Foreskin fibroblast (primary cell): ENCODE measurements at places on chromosomes 7 and 10.

GRCh38 chr7:27240015-27240731 is 2.4 kb upstream of the EVX1 start:
- no peak for DNase-seq

- DNase-seq, result no peak
Observed at GRCh38 chr10:30542895-30543288, 86.7 kb downstream of the LYZL2 start.

DNA sequence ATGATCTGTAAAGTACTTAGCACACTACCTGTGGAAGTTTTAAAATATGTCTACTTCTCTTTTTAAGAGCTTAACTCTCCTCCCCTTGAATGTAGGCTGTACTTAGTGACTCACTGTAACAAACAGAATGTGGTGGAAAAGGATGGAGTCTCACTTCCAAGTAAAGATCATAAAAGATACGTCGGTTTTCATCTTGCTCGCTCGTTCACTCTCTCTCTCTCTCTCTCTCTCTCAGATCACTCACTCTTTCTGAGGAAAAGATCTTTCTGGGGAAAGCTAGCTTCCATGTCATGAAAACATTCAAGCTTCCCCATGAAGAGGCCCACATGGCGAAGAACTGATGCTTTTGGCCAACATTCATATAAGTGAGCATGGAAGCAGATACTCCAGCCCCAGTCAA is 5.5 kb downstream of the CHUK start:
- DNase-seq, result no peak

DNA sequence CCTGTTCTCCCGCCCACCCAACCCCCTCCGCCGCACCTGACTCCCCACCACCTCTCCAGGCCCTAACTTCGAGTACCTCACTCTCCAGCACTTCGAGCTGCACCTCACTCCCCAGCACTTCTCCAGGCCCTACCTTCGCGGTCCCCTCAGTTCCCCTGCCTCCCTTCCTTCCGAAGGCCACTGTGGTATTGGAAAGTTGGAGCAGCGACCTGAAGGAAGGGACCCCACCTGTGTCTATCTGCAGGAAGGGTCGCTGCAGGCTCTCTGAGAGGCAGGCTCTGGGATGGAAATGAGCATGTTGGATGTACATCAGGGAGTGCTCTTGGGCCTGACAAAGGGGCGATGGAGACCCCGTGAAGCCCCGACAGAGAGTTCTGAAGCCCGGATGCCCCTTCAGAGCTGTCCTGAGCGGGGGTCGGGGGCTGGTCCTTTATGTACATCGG is 122.2 kb downstream of the PRKAG2 start:
- no peak for DNase-seq

DNA sequence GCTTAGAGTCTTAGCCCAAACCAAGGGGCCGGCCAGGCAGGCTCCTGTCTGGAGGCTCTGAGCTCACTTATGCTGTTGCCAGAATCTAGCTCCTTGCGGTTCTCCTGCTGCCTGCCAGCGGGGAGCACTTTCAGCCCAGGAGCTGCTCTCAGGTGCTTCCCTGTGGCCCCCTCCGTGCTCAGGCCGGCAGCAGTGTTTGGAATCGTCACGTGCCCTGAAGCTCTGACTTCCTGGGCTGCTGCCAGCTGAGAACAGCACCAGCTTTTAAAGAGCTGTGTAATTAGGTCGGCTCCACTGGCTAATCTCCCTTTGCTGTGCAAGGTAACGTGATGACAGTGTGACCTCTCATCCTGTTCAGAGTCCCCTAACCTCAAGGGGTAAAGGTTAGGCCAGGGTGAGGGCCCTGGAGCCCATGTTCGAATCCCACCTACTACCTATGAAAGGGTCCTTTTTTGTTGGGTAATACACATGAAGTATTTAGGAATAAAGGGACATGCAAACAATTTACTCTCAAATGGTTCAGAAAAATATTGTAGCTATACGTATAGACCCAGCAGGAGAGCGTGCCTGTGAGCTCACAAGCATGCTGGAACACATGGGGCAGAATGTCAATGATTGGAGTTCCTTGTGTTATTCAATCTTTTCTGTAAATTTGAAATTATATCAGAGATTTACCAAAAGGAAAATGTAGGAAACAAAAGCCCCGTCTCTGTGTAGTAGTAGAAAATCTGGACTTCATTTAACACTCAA is 16.6 kb downstream of the ZNF862 start:
- DNase-seq, result peak; percentile 84
